ENCODE measurements at places on chromosomes 1 and 21.

- DNase-seq, result no peak
These were observed 23.4 kb downstream of the SCAF4 start for GRCh38 chr21:31708541-31708940.

GRCh38 chr1:10101929-10102328 is 69.2 kb downstream of the UBE4B start:
- DNase-seq, result no peak

GRCh38 chr1:38997034-38997900 is 6.2 kb downstream of the AKIRIN1 start:
- DNase-seq, result no peak

- no peak for DNase-seq
These were observed 705.3 kb upstream of the CHRM3 start for GRCh38 chr1:238681021-238681420.
